ENCODE measurements at places on chromosomes 7 and 10.

DNA sequence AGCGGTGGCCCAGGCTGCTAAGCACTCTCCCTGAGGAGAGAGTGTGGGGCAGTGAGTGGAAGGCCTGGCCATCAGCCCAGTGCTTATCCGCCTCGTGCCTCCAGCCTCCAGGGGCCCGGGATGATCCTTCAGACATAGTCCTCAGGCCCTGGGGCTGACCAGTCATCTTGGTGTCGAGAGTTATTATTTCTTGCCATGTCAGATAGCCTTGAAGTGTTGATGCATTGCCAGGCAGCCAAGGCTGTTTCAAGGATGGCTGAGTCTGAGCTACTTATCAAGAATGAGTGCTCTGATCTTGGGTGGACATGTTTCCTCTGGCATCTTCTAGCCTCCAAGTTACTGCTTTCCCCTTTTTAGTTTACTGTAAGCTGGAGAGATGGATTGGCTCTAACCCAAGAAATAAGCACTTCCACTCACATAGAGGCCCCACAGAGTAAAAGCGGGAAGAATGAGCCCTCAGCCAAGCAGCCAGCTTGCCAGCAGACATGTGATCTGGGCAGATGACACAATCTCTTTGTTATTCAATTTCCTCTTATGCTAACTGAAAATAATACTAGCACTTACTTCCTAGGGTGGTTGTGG, 136.5 kb upstream of the NAMPT start:
- DNase-seq = peak; percentile 81

DNA sequence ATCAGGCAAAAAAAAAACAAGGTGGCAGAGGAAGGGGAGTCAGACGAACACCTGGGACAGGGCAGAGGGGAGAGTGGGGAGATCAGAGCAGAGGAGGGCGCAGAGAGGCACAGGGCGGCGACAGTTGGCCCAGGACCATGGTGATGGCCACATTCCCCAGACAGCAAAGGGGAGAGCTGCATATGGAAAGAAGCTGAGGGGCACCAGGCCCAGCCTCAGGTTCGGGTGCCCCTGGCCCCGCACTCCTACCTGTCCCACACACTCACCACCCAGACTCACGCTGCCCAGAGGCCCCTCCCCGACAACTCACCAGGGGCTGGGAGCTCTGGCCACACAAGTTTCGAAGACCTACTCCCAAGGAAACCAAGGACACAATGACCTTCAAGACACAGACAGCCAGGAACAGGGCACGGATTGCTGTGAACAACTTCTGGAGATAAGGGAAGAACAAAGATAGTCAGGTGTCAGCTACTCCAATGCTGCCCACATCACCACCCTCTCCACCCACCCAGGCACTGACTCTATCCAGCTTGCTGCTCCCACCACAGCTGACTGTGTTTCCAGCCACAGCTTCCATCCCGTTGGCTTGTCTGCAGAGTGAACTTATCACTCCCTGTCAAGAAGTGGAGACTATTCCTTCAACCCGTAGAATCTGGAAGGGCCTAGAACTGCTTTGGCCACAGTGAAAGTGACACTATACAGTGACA, 8.3 kb downstream of the TMEM176B start:
- DNase-seq = no peak

- no peak for DNase-seq
Observed at GRCh38 chr10:88150339-88150738, 286.9 kb downstream of the PTEN start.

DNA sequence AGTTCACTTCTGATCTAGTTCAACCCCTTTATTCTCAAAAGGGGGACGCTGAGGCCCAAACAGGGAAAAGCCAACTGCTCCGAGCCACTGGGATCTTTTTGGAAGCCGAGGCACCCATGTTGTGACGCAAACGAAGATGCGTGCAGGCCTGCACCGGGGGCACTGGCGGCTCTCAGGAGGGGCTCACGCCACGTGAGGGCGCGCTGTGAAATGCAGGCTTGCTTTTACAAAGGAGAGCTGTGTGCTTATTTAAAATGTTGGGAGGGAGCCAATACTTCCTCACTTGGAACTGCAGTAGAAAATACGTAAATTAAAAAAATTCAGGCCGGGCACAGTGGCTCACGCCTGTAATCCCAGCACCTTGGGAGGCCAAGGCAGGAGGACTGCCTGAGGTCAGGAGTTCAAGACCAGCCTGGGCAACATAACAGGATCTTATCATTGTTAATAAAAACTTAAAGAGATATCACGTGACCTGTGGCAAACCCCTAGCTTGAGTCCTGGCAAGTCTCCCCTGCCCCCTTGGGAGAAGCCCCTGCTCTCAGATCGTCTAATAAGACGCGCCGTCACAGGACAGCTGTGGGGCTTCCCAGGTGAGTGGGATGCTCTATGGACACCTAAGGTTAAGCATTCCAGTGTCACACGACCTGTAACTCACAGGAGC, 16.3 kb downstream of the BRI3 start:
- DNase-seq = no peak

DNA sequence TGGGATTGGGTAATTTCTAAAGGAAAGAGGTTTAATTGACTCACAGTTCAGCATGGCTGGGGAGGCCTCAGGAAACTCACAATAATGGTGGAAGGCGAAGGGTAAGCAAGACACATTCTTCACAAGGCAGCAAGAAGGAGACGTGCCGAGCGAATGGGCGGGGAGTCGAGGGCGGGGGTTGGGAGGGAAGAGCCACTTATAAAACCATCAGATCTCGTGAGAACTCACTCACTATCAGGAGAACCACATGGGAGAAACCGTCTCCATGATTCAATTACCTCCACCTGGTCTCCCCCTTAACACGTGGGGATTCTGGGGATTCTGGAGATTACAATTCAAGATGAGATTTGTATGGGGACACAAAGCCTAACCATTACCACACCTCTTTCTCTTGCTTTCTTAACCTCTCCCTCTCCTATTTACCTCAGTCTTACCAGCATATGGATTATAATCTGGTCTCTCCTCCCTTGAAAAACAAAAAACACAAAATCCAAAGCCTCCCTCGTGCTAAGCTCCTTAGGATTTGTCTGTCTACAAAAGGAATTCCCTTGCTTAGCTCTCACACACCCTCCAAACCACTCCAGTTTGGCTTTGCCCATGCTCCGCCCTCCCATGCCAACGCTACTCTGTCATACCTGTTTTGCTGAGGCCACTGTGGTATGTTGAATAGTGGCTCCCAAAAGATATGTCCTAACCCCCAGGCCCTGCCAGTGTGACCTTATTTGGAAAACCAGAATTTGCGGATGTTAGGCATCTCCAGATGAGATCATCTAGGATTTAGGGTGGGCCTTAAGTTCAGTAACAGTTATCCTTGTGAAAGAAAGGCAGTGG, 19.6 kb upstream of the EFCAB10 start:
- no peak for DNase-seq

- DNase-seq = no peak
Observed at GRCh38 chr10:97713339-97713825, at the start of gene MARVELD1. Gene MARVELD1, plus strand, starts transcription at chr10:97713730. Its CDS starts 147 bp downstream, at chr10:97713877.

- DNase-seq = no peak
Observed at GRCh38 chr10:132676193-132676891, 109.6 kb downstream of the NKX6-2 start.

GRCh38 chr7:36677769-36678437, 46.4 kb downstream of the AOAH start:
- DNase-seq = no peak

DNA sequence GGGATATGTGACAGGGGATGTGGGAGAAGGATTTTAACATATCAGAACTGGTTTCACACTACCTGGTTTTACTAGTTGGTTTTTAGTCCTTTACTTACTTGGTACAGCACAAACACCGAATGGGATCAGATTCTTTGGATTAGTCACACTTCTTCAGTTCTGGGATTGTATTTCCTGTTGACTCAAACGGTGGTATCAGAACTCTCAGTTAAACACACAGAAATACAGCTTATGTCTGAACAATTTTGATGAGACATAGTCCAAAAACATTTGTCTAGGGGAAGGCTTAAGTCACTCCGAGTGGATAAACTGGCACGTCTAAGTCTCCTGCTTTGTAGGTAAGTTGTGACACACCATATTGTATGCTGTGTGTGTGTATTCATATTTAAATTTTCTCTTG, 480.5 kb downstream of the PHTF2 start:
- DNase-seq = no peak

GRCh38 chr7:2383543-2384274, 19.7 kb upstream of the CHST12 start:
- DNase-seq = no peak

DNA sequence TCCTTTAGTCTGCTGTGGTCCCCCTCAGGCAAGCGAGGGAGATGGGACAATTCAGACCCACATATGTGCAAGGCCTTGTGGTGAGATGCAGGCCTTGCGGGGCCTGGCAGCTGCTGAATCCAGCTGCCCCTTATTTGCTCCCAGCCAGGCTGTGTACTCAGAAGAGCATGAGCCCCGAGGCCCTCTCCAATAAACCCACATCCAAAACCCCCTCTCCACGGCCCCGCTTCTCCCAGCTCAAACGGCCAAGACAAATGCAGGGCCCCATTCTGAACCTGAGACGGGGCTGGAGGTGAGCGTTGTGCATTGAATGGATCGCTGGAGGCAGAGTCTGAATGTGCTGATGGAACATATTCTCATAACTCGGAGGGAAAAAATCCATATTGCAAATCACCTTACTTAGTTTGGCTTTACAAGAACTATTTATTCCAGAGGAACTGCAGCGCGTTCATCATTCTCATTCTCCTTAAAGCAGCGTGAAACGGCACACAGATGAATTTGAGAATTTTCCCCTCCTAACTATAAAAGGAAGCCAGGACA, 169.2 kb upstream of the LYZL2 start:
- DNase-seq = no peak

GRCh38 chr10:102233997-102234396, 7.3 kb downstream of the PITX3 start:
- no peak for DNase-seq

DNA sequence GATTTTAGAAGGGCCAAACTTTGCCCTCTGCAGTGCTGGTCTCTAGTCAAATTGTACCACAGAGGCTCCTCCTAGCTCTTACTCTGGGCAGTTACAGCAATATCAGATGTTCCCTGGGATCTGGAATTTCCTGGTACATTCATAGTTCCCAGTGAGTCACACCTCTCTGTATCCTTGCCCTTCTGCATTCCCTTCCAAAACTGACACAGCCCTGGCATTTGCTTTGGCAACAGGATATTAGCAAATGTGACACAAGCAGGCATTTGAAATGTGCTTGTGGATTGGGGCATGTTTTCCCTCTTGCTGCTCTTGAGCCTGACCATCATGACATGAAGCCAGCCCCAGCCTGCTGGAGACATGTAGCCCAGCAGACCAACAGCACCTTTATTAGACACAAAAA, 284.7 kb upstream of the AKR1E2 start:
- no peak for DNase-seq

GRCh38 chr7:156654511-156655234, 14.1 kb downstream of the RNF32 start:
- no peak for DNase-seq

GRCh38 chr10:47050618-47051455, 139.6 kb downstream of the PTPN20 start:
- DNase-seq = no peak

GRCh38 chr10:77922055-77922454, 4.5 kb downstream of the DLG5 start:
- no peak for DNase-seq

- DNase-seq = no peak
Observed at GRCh38 chr10:30166929-30167328, 107.5 kb upstream of the JCAD start.

DNA sequence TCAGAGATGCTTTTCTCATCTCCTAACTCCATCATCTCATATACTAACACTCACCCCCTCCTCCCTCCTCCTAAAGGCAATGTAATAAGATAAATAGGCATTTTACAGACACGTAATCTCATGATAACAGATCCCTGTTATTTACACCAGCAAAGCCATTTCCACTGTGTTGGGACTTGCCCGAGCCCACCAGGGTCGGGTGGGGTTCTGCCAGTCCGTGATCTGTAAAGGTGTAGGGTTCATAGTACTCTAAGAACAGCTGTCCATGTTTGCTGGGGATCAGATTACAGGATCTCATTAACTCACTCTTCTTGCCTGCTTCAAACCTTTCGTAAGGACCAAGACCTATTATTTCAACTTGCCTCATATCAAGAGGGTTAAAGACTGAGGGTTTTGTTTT, 172.4 kb downstream of the FZD1 start:
- no peak for DNase-seq

DNA sequence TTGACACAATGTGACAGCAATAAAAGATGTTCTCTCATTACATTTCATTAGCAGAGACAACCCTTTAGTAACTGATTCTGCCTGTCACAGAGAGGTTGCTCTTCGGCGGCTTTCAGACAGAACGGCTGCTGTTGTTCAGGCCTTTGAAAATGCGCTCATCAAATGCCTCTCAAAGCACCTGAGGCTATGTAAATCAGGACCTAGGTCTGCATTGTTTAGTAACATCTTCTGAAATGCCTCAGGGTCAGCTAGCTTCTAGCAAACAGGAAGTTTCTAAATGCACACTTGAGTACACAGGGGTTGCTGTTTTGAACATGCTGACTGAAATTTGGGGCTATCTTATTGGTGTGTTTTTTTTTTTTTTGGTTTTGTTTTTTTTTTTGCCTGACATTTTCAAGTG, 143.3 kb upstream of the DKK1 start:
- DNase-seq = no peak

- DNase-seq = no peak
Observed at GRCh38 chr10:22834471-22834870, 93.4 kb upstream of the ARMC3 start.

DNA sequence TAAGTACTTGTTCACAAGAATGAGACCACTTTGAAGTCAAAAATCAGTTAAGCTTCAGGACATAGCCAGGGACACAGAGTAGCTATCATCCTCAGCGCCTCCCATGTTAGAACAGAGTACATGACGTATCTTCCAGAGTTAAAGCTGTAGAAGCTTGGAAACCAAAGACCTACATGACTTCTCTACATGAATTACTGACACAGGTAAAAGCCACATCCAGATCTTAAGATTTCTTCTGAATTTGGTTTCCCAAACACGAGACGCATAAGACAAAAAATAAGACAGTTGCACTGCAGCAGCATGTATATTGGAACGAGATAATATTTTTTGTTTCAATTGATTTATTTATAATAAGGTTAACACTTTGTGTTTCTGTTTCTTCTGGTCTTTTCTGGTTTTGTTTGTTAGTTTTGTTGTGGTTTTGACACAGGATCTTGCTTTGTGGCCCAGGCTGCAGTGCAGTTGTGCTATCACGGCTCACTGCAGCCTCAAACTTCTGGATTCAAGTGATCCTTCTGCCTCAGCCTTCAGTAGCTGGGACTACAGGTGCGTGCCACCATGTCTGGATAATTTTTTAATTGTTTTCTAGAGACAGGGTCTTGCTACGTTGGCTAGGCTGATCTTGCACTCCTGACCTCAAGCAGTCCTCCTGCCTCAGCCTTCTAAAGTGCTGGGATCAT, 10.2 kb upstream of the EPC1 start:
- no peak for DNase-seq

- DNase-seq = no peak
Observed at GRCh38 chr10:6005856-6006395, 28.6 kb upstream of the IL15RA start.

DNA sequence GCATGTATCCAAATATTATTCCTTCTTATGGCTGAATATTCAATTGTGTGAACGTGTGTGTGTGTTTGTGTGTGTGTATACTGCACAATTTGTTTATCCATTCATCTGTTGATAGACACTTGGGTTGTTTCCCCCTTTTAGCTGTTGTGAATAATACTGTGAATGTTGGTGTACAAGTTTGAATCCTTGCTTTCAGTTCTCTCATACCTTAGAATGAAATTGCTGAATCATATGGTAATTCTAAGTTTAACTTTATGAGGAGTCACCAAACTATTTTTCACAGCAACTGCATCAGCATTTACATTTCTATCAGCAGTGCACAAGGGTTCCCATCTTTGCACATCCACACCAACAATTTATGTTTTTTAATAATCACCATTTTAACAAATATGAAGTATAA, 86.9 kb upstream of the GATAD1 start:
- DNase-seq = no peak

- no peak for DNase-seq
Observed at GRCh38 chr10:125332548-125333208, 172.3 kb upstream of the CTBP2 start.

Data from NCI-H446 treated with DMSO at 0.1 percent for 48 hours (cell line).